ENCODE measurements at places on chromosomes 13 and 19.

- no peak for DNase-seq
These were observed 12.0 kb downstream of the IGFL3 start for GRCh38 chr19:46112527-46112926.

- DNase-seq, result no peak
These were observed 2.0 kb upstream of the KCNN4 start for GRCh38 chr19:43782689-43783231.

- DNase-seq, result no peak
These were observed 5.3 kb upstream of the UQCR11 start for GRCh38 chr19:1610579-1610978.

GRCh38 chr19:33134571-33135041, 2.7 kb downstream of the WDR88 start:
- peak; percentile 32 for DNase-seq

- no peak for DNase-seq
These were observed 78.6 kb upstream of the SIAH3 start for GRCh38 chr13:45930177-45930576.

- DNase-seq, result no peak
These were observed 624.4 kb upstream of the KLHL1 start for GRCh38 chr13:70732611-70733010.

- no peak for DNase-seq
These were observed 97.7 kb downstream of the ANKRD10 start for GRCh38 chr13:110817143-110817542.

- no peak for DNase-seq
These were observed 389.8 kb downstream of the TBC1D4 start for GRCh38 chr13:75092143-75092542.

GRCh38 chr13:42110410-42111155, 62.1 kb downstream of the DGKH start:
- DNase-seq, result no peak

DNA sequence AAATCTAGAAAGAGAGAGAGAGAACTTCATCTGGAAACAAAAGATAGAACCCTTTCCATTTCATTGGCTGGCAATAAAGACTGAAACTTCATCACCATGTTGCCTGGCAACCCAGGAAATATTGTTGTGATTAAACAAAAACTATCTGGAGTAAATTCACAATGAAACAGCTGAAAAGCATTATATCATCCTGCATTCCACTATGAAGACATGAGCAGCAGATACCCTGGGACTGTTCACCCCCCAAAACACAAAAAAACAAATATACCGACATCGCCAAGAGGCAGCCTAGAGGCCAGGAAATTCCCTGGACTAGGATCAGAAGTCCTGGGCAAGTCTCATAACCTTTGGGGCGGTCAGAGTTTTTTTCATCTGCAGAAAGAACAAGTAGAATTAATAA, 158.3 kb downstream of the FOXO1 start:
- DNase-seq, result no peak

- no peak for DNase-seq
These were observed 2.9 kb downstream of the MYBPC2 start for GRCh38 chr19:50435627-50436026.

DNA sequence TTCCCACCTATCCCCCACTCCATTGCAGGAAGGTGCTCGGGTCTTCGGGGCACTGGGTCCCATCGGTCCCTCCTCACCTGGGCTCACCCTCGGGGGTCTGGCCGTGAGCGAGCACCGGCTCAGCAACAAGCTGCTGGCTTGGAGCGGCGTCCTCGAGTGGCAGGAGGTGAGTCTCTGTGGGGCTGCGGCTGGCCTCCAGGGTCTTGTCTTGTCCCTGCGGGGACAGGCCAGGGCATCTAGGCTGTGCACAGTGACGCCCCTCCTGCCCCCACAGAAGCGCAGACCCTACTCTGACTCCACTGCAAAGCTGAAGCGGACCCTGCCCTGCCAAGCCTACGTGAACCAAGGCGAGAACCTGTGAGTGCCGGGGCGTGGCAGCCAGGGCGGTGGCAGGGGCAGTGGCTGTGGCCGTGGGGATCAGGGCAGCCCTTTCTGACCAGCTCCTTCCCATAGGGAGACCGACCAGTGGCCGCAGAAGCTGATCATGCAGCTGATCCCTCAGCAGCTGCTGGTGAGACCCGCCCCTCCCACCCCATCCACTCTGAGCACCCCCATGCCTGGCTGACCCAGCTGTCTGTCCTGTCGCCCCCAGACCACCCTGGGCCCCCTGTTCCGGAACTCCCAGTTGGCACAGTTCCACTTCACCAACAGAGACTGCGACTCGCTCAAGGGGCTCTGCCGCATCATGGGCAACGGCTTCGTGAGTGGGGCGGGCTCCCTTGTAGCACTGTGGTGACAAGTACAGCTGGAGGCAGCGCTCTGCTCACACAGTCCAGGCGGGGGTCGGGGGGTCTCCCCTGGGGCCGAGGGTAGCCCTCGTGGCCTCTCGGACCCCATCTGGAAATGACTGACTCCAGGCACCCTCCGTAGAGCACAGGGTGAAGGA, 3.7 kb downstream of the PTOV1 start:
- DNase-seq, result no peak

Measured in activated T-helper 1 cell treated with anti-CD3 and anti-CD28 coated beads, Interleukin-2, amount 50 U/mL, for 16 hours (primary cell).